Stimulated activated CD4-positive, alpha-beta T cell treated with anti-CD3 and anti-CD28 coated beads, Interleukin-1b, Interleukin-23, amount 100 ng/mL, for 4 hours (primary cell): ENCODE measurements at places on chromosomes 11 and 22.
A peak's percentile ranks its signal among the peaks of the same experiment; 100 is the strongest.

DNA sequence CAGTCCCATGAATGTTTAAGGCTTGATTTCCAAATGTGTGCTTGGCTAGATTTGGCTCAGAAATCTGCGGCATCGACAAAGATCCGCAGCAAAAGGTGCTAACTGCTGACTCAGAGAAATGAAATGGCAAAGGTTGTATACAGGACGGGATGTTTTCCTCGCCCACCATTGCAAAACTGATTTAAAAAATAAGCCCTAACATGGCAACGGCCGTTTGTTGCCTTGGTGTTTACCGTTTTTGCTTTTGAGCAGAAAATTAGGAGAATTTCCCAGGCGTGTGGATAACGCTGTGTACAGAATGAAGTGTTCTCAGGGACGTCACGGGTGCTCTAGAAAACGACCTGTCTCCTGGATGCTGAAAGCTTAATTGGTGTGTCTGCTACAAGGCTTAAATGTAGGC is 70.2 kb downstream of the ARHGAP8 start:
- no peak for DNase-seq

- no peak for DNase-seq
These were observed 55.9 kb downstream of the PPFIA1 start for GRCh38 chr11:70326365-70326811.

- DNase-seq: no peak
These were observed 388.7 kb downstream of the MIAT start for GRCh38 chr22:27046086-27046485.

DNA sequence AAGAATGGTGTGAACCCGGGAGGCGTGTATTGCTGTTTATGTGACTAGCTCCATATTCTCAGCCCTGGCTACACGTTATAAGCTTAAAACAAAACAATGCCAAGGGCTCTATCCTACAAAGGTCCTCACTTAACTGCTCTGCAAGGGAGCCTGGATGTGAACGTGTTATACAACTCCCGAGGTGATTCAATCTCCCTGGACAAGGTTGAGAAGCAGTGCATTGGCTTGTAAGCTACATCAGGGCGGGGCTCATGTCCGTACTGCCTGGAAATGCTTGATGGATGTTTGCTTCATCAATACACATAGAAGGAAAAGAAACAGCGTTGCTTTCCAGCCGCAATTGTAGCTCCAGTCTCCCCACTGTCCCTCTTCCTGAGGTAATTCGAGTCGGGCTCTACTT is 256.9 kb upstream of the SYN3 start:
- DNase-seq: no peak

GRCh38 chr22:48192920-48193319 is 1430.5 kb downstream of the TBC1D22A start:
- DNase-seq: no peak

DNA sequence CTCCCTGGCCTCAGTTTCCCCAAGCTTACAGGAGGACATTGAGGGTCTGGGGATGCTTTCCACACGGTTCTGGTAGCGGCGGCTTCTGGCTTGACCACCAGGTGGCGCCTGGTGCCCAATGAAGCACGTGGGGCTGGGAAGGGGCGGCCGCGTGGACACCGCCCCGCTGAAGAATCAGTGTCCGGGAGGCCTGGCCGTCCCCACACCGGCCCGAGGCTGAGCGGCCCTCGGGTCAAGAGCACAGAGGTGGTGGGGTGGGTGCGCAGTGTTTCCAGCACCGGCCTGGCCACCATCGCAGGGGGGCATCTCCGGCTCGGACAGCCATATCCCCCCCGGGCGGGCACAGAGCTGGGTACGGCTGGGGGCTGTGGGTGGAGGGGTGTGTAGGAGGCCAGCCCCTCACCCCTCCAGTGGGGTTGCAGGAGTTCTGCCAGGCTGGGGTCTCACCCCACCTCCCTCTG is 27.8 kb upstream of the PPARA start:
- peak; percentile 54 for DNase-seq

- DNase-seq: no peak
These were observed 7.3 kb upstream of the GTSE1 start for GRCh38 chr22:46289244-46289891.

DNA sequence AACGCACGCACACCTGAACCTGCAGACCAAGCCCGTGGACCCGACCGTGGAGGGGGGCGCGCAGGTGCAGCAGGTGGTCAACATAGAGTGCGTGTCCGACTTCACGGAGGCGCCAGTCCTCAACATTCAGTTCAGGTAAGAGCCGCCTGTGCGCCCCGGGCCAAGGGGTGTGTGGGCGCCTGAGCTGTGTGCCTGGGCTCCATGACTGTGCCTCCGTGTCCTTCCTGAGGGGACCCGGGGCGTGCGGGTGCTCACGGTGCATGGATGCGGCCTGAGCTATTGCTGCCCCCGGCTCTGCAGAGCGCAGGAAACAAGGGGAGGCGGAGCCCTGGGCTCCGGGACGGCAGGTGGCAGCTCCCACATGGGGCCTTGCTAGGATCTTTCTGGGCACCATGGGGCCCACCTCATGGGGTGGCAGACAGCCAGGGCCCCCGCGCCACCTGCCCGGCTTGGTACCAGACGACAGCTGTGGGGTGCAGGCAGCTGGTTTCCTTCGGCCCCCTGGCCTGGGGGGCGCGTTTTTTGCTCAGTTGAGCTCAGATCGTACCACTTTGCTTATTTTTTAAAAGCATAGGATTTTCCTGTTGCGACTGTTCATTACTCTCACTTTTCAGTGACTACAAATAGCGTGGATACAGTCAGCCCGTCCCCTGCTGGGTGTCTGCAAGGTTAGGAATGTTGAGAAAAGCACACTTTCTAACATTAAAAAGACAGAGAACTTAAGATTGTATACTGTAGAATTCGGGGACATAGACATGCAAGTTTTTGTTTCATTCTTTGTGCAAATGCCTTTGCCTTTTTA is 28.3 kb downstream of the MUC6 start:
- DNase-seq: no peak

DNA sequence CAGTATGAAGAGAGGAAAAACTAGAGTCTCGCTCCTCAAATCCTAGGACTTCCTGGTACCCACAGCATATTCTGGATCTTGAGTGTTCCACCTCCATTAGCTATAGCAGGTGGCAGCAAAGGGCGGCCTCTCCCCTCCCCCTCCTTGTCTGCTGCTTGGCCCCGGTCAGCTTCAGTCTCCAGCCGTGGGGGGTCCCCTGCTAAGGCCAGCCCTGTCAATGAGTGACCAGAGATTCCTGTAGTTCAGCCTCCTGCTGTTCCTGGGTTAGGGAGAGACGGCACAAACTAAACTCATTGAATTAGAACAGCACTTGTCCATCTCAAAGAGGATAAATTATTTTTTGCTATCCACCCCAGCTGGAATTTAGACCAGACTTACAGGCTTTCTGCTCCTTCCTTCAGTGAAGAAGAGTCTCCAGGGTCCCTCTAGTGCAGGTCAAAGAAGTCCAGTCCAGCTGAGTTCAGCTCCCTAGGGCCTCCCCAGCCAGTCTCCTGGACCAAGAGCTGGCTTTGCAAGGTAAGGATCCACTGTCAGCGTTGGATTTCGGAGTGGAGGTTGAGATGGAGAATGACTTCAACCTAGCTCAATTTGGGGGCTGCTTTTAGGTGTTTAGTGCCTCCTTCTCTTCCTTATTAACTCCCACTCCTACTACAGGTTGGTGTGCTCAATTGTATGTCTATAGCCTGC is 1.1 kb upstream of the PHLDB1 start:
- DNase-seq: no peak

DNA sequence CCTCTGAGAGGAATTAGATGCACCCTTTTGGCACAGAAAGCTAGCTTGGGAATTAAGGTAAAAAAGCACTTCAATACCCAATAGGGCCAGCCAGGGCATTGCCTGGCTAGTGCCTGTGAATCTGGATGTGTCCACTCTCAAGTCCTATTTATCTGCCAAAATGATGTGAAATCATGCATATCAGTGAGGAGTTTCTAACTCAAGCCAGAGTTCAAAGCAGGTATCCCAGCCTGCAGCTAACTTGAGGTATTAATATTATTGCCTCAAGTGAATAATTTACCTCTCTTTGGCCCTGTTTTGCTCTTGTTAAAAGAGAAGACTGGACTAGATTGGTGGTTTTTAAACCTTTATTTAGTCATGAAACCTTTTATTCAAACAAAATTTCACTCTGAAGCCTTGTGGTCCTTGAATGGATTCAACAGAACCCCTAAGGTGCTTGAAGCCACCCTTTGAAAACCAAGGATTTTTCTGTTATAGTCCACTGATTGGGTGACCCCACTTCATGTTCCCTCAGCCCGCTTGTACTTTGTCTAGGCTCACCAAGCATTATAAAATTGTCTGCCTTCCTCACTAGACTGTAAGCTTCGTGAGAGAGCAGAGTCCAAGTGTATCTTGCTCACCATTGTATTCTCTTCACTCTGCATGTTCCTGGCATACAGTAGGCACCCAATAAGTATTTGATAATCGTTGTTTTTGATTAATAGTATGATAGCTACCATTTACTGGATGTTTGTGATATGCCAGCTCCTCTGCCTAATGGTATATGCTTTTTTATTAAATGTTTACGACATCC is 4.5 kb downstream of the RNF121 start:
- no peak for DNase-seq

DNA sequence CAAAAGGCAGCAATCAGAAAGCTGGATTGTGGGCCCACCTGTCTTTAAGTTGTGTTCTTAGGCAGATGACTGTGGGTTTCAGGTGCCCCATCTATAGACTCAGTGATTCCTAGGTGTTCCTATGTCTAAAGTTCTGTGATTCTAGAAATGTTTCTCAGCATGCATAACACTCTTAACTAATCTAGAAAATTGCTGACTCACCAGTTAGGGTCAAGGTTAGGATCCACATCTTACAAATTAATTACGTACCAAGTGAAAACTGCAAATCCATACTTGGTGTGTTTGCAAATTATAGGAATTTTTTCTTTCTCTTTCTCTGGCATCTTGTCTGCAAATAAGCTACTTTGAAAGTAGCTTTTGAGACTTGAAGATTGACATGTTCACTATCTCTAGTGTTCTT is 7.7 kb downstream of the CECR2 start:
- DNase-seq: no peak

GRCh38 chr22:28608546-28608945 is 71.1 kb downstream of the TTC28 start:
- no peak for DNase-seq

GRCh38 chr11:71181566-71181965 is 70.8 kb downstream of the SHANK2 start:
- no peak for DNase-seq

- DNase-seq: no peak
These were observed 124.2 kb downstream of the APIP start for GRCh38 chr11:34791780-34792542.

DNA sequence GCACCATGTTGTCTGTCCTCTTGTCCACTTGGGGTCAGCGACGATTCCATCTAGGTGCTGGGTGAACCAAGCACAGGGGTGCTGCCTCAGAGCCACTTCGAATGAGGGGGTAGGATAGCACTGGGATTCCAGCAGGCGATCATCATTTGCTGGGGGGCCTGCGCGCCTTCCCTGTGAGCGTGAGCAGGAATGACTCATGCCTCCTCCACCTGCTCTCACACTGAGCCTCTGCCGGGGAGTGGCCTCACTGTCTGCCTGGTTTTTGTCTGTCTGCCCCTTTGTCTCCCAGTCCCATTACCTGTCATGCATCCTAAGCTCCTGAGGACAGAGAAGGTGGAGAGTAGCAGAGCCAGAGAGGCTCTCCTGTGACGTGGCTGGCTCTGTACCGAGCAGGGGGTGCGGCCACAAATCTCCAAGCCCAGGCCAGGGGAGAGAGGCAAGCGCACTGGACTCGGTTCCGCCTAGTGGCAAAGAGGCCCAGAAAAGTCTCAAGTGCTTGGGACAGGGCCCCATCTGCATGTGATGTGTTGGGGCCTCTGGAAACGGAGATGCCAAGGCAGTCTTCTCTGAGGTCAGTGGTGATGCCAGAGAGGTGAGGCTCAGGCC is 30.8 kb downstream of the RSPH14 start:
- no peak for DNase-seq

DNA sequence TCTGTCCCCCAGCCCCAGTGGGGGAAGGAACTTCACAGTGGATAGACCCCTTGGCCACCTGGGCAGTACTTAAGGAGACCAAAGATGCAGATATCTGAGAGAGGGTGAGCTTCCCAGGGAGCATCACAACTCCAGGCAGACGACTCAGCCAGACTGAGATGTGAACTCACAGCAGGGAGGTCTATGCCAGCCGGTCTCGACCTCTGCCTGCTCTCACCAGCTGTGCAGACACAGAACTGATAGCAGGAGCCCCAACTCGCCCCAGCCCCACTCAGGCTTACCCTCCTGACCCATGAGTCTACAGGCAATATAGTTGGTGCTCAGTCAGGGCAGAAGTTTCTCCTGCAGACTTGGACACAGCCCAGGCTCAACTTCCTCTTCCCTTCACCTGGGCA is 29.7 kb upstream of the ACCSL start:
- DNase-seq: no peak

DNA sequence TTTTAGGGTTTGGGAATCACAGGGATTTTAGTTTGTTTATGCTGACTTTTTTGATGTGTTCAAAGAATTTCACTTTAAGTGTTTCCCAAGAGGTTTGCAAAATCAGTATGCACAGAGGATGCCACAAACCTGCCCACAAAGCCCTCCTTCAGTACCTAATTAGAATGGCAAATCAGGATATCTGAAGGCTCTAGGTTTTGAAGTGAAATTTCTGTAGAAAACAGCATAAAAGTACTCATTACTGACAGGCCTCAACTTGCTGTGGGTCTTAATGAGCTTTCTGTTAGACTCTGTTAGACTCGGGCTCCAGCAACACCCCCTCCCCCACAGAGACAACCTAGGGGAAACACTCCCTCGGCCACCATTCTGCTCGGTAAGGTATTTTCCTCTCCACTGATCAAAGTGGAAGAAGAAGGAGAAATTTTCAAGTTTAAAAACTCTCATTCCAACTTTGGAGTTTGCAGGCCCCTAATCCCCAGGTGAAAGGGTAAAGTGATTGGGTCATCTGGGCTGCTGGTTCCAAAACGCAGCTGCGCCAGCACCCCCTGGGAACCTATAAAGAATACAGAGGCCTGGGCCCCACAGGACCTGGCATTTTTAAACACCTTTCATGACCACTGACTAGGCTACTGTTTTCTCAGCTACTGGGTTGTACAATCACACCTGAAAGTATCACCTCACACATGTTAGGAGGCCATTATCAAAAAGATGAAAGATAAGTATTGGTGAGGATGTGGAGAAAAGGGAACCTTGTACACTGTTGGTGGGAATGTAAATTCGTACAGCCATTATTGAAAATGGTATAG is 67.5 kb downstream of the PLEKHA7 start:
- DNase-seq: no peak

DNA sequence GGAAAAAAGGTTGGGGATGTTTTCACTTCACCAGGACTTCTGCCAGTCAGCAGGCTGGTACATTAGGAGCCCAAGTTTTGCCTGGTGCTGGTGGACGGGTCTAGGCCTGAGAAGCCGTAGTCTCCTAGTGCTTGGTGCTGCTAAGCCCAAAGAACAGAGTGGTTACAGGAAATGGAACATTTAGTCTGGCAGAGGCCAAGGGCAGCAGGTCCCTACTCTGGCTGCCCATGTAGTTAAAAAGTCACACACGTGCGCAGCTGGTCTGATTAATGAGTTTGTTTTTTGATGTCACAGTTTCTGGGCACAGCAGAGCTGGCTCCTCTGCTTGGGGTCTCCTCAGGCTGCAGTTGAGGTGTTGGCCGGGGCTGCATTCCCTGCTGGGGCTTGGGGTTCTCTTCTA is 20.6 kb downstream of the BCR start:
- DNase-seq: no peak

GRCh38 chr11:3201677-3202181 is 16.9 kb downstream of the MRGPRG start:
- no peak for DNase-seq
